Fibroblast of lung (primary cell): ENCODE measurements at places on chromosomes 12 and 14. TPM values are rescaled to one million over a fixed set of nuclear protein-coding genes. Genes with fewer than 3 reads are reported as not detected.

GRCh38 chr14:61380984-61381383, 59.6 kb downstream of the PRKCH start:
- H3K36me3 ChIP-seq: no peaks in the 10 kb centered on the region
- H3K4me1 ChIP-seq: no peaks in the 10 kb centered on the region
- no peak for DNase-seq
- no peak overlapping the region for H3K4me3 ChIP-seq
- no peak overlapping the region for H3K27ac ChIP-seq

GRCh38 chr12:98955284-98955683, 310.2 kb downstream of the APAF1 start:
- no peaks in the 10 kb centered on the region for H3K36me3 ChIP-seq
- H3K27me3 ChIP-seq: no peaks in the 10 kb centered on the region
- no peaks in the 10 kb centered on the region for H3K4me1 ChIP-seq
- H3K27ac ChIP-seq: no peak overlapping the region
- no peak overlapping the region for H3K4me3 ChIP-seq

GRCh38 chr12:2172491-2173214, 119.9 kb downstream of the CACNA1C start:
- no peak for DNase-seq
- peaks cover 4% of the 10 kb centered on the region for H3K4me1 ChIP-seq
- H3K27me3 ChIP-seq: no peaks in the 10 kb centered on the region
- H3K4me3 ChIP-seq: no peak overlapping the region

- H3K27me3 ChIP-seq: no peaks in the 10 kb centered on the region
- peaks cover 11% of the 10 kb centered on the region for H3K4me1 ChIP-seq
- H3K27ac ChIP-seq: peak overlapping the region; percentile 97
These were observed 2.3 kb downstream of the CDK17 start for GRCh38 chr12:96397756-96398423.

- H3K36me3 ChIP-seq: peaks cover 5% of the 10 kb centered on the region
- no peaks in the 10 kb centered on the region for H3K27me3 ChIP-seq
- no peak overlapping the region for H3K27ac ChIP-seq
- DNase-seq: peak; percentile 64
- no peaks in the 10 kb centered on the region for H3K4me1 ChIP-seq
- no peak overlapping the region for H3K4me3 ChIP-seq
These were observed 28.1 kb downstream of the CBX5 start for GRCh38 chr12:54251667-54252284.

GRCh38 chr14:59190372-59190771, 1.9 kb downstream of the DAAM1 start:
- peak overlapping the region; percentile 91 for H3K27ac ChIP-seq
- no peak for DNase-seq
- H3K4me3 ChIP-seq: peak overlapping the region; percentile 88
- H3K36me3 ChIP-seq: no peaks in the 10 kb centered on the region
- peaks cover 6% of the 10 kb centered on the region for H3K4me1 ChIP-seq

GRCh38 chr12:120639771-120640721, at the start of gene CABP1:
CABP1 (plus strand) TSS chr12:120640626; CDS start chr12:120640686, 60 bp downstream.
- no peak within 1 kb of the TSS for H3K27ac ChIP-seq
- H3K4me1 ChIP-seq: no peaks in the 10 kb centered on the region
- H3K36me3 ChIP-seq: no peaks in the 10 kb centered on the region
- peaks cover 42% of the 10 kb centered on the region for H3K27me3 ChIP-seq

- DNase-seq: no peak
- H3K4me3 ChIP-seq: no peak overlapping the region
- no peaks in the 10 kb centered on the region for H3K36me3 ChIP-seq
- no peak overlapping the region for H3K27ac ChIP-seq
- no peaks in the 10 kb centered on the region for H3K4me1 ChIP-seq
These were observed 90.9 kb upstream of the CCDC196 start for GRCh38 chr14:66395300-66395699.

- H3K36me3 ChIP-seq: peaks cover 18% of the 10 kb centered on the region
- no peaks in the 10 kb centered on the region for H3K4me1 ChIP-seq
- H3K4me3 ChIP-seq: no peak overlapping the region
- H3K27me3 ChIP-seq: no peaks in the 10 kb centered on the region
- no peak overlapping the region for H3K27ac ChIP-seq
These were observed 18.6 kb upstream of the CRIP2 start for GRCh38 chr14:105455766-105456660.

GRCh38 chr12:96338852-96339471, 61.3 kb downstream of the CDK17 start:
- no peak for DNase-seq
- H3K36me3 ChIP-seq: no peaks in the 10 kb centered on the region
- H3K4me1 ChIP-seq: no peaks in the 10 kb centered on the region
- H3K27ac ChIP-seq: no peak overlapping the region
- H3K4me3 ChIP-seq: no peak overlapping the region
- no peaks in the 10 kb centered on the region for H3K27me3 ChIP-seq

DPPA3 gene
- not detected in 2 replicates for total RNA-seq

VRTN gene
- not detected in 2 replicates for total RNA-seq

DNA sequence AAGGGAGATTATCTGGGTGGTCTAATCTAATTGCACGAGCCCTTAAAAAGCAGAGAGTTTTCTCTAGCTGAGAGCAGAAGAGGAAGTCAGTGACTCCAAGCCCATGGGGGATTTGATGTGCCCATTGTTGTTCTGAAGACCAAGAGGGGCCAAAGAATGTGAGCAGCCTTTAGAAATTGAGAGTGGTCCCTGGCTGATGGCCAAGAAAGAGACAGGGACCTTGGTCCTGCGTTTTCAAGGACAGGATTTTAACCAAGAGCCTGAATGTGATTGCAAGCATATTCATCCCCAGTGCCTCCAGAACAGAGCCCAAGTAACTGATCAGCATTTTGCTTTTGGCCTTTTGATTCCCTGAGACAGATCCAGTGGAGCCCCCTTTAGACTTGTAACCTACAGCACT, 1353.9 kb downstream of the AACS start:
- no peaks in the 10 kb centered on the region for H3K4me1 ChIP-seq
- no peak overlapping the region for H3K27ac ChIP-seq
- DNase-seq: no peak
- H3K36me3 ChIP-seq: no peaks in the 10 kb centered on the region
- no peak overlapping the region for H3K4me3 ChIP-seq

TROAP gene
- 0.51 and 6.3 TPM in 2 replicates for total RNA-seq

C1R gene
- total RNA-seq: 407 and 650 TPM in 2 replicates
